Stimulated activated CD8-positive, alpha-beta memory T cell treated with anti-CD3 and anti-CD28 coated beads, Interleukin-4, amount 100 ng/mL, for 1 hour (primary cell): ENCODE measurements at places on chromosomes 4 and X.

GRCh38 chrX:94288972-94289371 lies 615.0 kb downstream of the FAM133A start:
- no peak for DNase-seq

DNA sequence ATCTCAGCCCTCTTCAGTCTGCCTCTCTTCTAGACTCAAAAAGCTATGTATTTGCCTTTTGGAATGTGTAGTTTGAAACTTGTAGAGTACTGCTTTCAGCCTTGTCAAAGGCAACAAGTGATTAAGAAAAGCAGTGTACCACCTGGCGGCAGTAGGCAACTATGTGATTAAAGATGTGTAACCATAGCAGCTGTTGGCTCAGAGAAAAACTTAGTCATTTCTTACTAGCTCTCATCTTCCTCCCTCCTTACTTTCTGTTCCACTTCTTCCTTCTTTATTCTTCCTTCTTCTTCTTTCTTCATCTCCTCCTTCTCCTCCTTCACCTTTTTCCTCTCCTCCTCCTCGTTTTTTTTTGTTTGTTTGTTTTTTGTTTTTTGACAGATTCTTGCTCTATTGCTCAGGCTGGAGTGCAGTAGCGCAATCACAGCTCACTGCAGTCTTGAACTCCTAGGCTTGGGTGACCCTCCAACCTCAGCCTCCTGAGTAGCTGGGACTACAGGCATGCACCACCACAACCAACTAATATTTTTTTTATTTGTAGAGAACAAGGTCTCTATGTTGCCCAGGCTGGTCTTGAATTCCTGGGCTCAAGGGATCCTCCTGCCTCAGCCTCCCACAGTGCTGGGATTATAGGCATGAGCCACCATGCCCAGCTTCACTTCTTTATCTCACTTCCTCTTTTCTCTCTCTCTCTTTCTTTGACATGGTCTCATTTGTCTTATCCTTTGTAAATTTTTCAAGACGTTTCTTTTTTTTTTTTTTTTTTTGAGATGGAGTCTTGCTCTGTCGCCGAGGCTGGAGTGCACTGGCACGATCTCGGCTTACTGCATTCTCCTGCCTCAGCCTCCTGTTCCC lies 32.6 kb downstream of the ABHD18 start:
- no peak for DNase-seq

GRCh38 chrX:47748576-47748975 lies 88.1 kb upstream of the ZNF81 start:
- DNase-seq, result no peak

- no peak for DNase-seq
Observed at GRCh38 chrX:10110316-10110935, 46.3 kb upstream of the CLCN4 start.

DNA sequence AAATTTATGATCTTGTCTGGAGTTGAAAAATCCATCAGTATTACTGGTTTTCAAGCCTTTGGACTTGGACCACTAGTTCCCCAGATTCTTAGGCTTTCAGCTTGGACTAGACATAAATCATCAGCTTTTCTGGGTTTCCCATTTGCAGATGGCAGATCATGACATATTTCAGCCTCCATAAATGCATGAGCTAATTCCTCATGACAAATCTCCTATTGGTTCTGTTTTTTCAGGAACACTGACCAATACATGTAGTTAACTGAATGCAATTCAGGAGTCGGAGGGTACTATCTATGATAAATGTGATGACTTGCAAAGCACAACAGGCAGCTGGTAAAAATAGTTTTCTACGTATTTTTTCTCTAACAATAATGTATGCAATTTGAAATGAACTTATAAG lies 635.6 kb downstream of the TRAM1L1 start:
- no peak for DNase-seq
